ENCODE measurements at places on chromosomes 7 and 10. TPM values are rescaled to one million over a fixed set of nuclear protein-coding genes. Genes with fewer than 3 reads are reported as not detected.

DNA sequence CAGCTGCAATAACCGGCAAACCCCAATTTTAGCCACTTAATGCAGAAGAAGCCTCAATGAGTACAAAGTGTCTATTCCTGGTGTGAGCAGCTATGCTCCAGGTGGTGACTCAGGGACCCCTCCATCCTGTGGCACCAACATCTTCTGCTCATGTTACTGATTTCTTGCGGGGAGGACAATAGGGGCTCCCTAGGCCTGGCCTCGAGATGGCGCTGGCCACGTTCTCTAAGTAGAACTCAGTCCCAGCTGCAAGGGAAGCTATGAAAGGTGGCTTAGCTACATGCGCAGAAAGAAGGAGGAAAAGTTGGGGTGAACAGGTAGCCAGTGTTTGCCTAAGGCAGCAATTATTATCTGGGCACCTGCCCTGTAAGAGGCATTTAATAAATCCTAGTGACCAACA, 6.6 kb downstream of the GJD4 start:
- DNase-seq = no peak

The KAZALD1 gene
- total RNA-seq = 0.12 TPM

DNA sequence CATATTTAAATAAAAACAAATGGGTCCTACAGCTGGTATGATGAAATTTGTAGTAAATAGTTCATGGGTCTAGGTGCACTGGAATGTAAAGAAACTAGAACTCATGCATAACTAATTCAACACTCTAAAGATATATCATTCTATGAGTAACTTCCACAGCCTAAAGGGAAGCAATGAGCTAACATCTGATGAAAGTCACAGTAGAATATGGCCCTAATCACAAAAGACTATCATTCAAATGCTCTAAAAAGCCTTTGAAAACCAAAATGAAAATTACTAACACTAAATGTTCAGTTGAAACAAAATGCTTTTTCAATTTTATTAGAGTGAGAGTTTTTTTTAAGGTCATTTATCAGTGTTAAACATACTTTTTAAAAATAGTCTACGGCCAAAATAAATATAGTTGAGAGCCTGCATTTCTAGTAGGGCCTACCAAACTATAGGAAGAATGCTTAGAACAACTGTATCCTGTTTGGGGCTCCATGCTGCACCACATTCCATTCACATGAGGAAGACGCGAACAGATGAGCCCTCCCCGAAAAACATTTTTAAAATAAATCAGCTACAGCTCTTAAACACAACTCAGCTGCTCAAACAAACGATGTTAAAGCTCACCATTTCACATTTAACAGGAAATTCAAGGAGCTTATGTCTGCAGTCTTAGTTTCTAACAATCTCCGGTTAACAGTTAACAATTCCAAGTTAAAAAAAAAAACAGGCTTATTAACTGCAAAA, 134.5 kb downstream of the NRBF2 start:
- DNase-seq = no peak

The PRRT4 gene
- not detected for total RNA-seq

The LIPK gene
- total RNA-seq = not detected

The RASA4B gene
- total RNA-seq = 12.1 TPM

The PNLIPRP3 gene
- not detected for total RNA-seq

GRCh38 chr10:24349379-24350001, 140.6 kb downstream of the KIAA1217 start:
- DNase-seq = no peak

The PTPRN2 gene
- total RNA-seq = 13.0 TPM

DNA sequence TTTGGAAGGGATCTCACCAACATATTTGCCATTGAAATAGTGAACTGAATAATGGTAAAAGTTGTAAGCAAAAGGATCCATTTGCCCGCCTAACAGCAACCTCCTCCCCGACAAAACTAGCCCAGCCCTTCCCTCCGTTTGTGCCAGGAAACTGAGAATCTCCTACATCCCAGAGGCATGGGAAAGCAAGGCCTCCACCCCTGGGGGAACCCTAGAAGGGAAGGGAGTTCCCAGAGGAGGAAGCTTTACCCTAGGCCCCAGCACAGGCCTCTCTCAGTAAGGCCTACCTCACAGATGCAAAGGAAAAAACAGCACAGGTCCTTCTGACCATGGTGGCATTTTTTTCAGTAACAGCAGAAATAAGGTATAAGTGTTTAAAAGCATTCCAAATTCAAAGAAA, 229.7 kb downstream of the ELMO1 start:
- no peak for DNase-seq

- DNase-seq = no peak
These were observed 5.7 kb downstream of the CYP17A1 start for GRCh38 chr10:102831322-102832071.

- DNase-seq = no peak
These were observed 34.2 kb downstream of the DNAJC12 start for GRCh38 chr10:67803588-67804394.

- DNase-seq = no peak
These were observed 263.4 kb downstream of the INHBA start for GRCh38 chr7:41439515-41439879.

The VWDE gene
- not detected for total RNA-seq
